ENCODE measurements at places on chromosomes 16 and 17.
A peak's percentile ranks its signal among the peaks of the same experiment; 100 is the strongest.

DNA sequence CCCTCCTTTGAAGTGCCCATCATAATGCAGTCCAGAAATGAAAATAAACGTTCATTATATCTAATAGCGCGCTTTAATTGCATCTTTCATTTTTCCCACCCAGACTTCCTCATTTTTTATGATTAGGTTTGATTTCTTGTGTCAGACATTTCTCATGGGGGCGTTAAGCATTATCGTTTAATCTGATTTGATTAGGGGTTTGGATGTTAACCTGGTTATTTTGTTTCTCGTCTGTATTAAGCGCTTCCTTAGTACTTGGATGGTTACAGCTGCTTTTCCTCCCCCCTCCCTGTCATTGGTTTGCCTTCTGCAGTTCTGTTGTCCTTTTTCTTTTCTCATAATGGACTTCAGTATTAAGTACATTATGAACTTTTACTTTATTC, 540 bp downstream of the MFSD11 start:
- DNase-seq = peak; percentile 52
- H3K27ac ChIP-seq = peak overlapping the region; percentile 81
- H3K27me3 ChIP-seq = no peaks in the 10 kb centered on the region
- peaks cover 39% of the 10 kb centered on the region for H3K4me1 ChIP-seq
- H3K4me3 ChIP-seq = peak overlapping the region; percentile 87
- peaks cover 34% of the 10 kb centered on the region for H3K36me3 ChIP-seq

DNA sequence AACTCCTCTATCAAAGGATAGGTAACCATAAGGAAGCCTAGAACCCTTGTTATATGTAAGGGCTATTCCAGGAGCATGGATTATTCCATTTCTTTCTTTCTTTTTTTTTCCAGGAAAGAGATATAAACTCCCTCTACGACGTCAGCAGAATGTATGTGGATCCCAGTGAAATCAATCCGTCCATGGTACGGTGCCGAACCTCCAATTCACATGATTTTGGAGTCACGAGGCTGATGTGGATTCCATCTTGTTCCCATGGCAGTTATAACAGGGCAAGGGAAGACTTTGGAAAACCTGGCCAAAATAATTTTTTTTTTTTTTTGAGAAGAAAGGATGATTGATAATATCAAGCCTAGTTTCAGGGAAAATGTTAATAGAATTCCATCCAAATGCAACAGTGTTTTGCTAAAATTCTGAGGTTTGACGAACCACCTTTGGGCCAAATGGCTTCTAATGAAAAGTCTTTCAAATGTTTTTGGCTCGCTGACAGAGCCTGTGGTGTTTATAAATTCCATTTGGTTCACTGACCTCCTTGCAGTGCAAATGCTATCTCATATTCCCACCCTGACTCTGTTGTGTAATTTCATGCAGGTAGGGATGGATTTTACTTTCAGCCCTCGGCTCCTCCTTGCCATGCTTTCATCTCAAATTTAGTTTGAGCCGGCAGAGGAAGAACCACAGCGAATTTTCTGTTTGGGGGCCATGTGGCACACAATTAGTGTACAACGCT, 90.0 kb downstream of the SDR42E1 start:
- peaks cover 88% of the 10 kb centered on the region for H3K36me3 ChIP-seq
- H3K4me1 ChIP-seq = peaks cover 20% of the 10 kb centered on the region
- no peaks in the 10 kb centered on the region for H3K27me3 ChIP-seq
- H3K4me3 ChIP-seq = no peak overlapping the region

DNA sequence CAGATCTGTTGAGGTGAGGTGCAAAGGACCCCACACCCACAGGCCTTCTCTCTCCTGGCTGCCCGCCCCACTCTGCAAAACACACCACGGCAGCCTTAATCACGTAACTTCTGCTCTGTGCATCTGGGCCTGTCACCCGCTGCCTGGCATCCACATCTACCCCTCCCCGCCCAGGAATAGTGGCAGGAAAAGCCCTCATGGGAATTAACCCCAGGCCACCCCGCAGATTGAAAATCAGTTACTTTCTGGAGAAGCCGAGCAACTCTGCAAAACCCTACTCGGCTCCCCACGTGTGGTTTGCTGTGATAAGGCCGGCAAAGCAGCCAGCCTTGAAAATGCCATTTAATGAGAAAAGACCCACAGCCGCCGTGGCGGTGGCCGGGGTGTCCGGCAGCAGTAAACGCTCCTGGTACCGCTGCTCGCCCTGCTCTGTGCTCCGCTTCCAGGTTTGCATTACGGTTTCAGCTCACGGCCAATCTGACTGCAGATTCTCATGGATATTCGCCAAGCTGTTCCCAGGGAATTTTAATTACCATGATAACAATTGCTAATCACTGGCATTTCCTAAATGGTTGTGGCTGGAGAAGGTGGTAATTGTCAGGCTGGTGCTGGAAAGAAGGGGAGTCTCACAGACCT, 78.0 kb upstream of the DOC2B start:
- no peaks in the 10 kb centered on the region for H3K36me3 ChIP-seq
- H3K27ac ChIP-seq = no peak overlapping the region
- no peak overlapping the region for H3K4me3 ChIP-seq
- no peak for DNase-seq

GRCh38 chr16:88783391-88784073, 1.5 kb downstream of the PIEZO1 start:
- DNase-seq = no peak
- no peaks in the 10 kb centered on the region for H3K27me3 ChIP-seq
- no peaks in the 10 kb centered on the region for H3K36me3 ChIP-seq

Measured in Karpas-422 (cell line).